ENCODE measurements at places on chromosomes 4 and X. TPM values are rescaled to one million over a fixed set of nuclear protein-coding genes. Genes with fewer than 3 reads are reported as not detected.

MGST2 gene
- total RNA-seq = 48.7 TPM

PLP1 gene
- not detected for total RNA-seq

SATL1 gene
- not detected for total RNA-seq

VCX2 gene
- total RNA-seq = not detected

SERPINA7 gene
- total RNA-seq = not detected

PIN4 gene
- total RNA-seq = 60.9 TPM

USO1 gene
- total RNA-seq = 29.1 TPM

VCX gene
- total RNA-seq = not detected

TEX13B gene
- total RNA-seq = not detected

N4BP2 gene
- total RNA-seq = 3.7 TPM

OTC gene
- not detected for total RNA-seq

Measured in A549 treated with DMSO at 1 μM for 4 hours (cell line).